ENCODE measurements at places on chromosomes 6 and 20. TPM values are rescaled to one million over a fixed set of nuclear protein-coding genes. Genes with fewer than 3 reads are reported as not detected.

The NEDD9 gene
- 6.6 TPM for total RNA-seq

The SNAP25 gene
- total RNA-seq: 5.8 TPM

The BFSP1 gene
- total RNA-seq: 7.4 TPM

DNA sequence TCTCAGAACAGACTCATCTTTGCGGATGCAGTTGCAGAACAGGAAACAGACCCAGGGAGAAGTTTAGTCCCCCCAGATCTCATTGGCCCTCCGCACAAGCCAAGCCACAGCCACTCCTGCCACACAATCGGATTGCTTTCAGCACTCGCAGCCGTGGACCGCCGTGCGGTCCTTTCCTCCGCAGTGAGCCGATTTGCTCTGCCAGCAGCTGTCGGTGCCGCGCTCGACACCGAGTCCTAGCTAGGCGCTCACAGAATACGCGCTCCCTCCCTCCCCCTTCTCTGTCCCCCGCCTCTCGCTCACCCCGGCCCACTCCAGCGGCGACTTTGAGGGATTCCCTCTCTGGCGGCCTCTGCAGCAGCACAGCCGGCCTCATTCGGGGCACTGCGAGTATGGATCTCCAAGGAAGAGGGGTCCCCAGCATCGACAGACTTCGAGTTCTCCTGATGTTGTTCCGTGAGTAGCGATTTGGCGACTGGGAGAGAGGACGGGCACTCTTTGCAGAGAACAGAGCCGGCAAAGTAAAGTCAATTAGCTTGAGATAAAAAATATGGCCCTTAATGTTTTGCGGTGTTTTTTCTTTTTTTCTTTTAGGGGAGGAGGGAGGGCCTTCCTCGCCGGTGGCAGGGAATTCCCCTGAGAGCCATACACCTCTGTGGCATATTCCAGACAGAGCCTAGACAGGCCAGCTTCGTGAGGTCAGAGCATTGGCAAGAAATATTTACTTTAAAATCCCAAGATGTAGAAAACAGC is at the start of gene LAMP5:
LAMP5 (plus strand) TSS at position 130 of the 753 bp plus-strand sequence; CDS start at position 393, 263 bp downstream.
- peak; percentile 39 for DNase-seq
